CD4-positive, alpha-beta T cell treated with Interleukin-15 for 4 hours (primary cell): ENCODE measurements at places on chromosomes 1 and 21.
A peak's percentile ranks its signal among the peaks of the same experiment; 100 is the strongest.

GRCh38 chr1:101996825-101997465 is at the start of gene OLFM3:
Gene OLFM3 (minus strand): TSS chr1:101996926.
- DNase-seq, result no peak

DNA sequence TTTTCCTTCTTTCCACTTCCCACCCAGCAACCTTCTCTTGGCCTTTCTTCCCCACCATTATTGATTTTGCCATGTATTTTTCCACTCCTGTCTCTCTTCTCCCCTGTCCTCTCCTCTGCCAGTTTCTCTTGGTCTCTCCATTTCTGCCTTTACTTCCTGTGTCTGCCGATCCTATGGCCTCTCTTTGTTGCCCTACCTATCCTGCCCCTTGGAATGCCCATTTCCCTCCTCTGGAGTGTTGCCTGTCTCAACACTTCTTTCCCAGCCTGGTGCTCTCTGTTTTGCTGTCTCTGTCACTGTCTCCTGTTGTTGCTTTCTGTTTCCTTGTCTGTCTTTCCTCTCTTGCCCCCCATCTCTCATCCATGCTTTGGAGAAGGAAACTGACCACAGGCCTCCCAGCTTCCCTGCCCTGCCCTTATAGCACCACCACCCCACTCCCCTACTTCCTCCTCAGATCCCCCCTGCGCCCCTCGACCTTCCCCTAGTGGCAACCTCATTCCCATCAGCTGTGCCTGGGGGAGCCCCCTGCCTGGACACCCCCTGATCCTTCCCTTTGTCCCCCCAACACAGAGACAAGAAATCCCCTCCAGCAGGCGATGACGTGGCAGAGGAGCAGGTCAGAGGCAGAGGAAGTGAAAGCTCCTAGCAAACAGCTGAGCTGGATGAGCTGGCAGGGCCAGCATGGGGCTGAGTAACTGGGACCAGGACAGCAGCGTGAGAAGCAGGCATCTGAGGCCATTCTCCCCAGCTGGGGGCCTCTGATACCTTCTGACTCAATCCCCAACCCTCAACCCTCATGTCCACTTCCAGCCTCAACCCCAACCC is 6.6 kb upstream of the ETV3L start:
- DNase-seq, result peak; percentile 14

DNA sequence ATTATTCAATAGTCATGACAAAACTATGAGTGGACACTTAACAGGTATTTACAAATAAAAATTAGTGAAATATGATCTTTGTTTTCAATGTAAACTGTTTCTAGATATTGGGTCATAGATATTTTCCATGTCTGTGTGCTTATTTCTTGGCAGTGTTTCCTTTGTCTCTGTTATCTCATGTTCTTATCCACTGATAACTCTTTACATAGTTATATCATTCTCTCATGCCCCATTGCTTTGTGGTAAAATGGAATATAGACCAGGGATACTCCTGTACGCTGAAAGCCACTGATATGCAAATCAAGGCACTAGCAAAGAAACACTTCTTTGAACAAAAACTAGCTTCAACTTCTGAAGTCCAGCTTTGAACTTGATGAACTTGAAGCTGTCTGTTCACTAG is 113.1 kb downstream of the ITSN1 start:
- DNase-seq, result no peak

GRCh38 chr1:109040627-109040988 is 1.3 kb downstream of the WDR47 start:
- DNase-seq, result no peak

GRCh38 chr1:234206651-234207284 is 166.5 kb upstream of the COA6 start:
- DNase-seq, result no peak

- DNase-seq, result no peak
These were observed 221.5 kb downstream of the PTPRC start for GRCh38 chr1:198860371-198860770.

DNA sequence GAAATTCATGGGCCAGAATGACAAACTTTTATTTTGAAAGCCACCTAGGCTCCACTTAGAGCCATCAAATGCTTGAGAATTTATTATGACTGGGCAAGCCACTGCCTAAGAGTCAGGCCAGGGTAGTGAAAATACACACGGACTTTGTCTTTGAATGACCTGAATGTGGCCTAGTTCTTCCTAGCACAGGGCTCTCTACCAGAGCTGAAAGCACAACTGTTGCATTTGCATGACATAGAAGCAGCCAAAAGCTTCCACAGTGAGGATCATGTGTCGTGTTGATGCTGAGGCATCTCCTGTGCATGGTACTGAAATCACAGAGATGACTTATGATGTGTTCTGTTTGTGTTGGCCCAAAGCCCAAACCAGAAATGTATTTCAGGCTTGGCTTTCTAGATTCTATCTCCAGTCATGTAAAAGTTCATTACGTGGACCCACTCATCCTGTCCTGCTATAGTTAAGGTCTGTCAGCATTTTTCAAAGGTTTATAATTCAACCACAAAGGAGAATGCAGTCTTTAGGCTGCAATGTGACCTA is 164.0 kb upstream of the UBE2U start:
- DNase-seq, result no peak

DNA sequence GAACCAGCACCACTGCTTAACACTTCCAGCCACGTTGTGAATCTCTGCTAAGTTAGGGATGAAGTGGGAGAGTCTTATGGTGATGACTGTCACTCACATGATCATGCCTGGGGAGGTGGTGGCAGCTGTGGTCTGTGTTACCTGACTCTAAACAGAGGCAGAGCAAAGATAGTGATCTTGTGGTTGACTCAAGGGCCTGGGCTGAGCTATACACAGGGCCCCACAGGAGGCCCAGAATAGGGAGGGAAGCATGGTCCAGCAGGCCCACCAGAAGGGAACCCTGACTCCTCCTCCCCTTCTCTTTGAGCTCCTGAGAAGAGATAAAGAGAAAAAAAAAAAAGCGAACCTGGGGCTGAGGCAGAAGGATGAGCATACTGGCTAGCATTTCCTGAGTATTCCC is 55.0 kb downstream of the PLXNA2 start:
- no peak for DNase-seq

DNA sequence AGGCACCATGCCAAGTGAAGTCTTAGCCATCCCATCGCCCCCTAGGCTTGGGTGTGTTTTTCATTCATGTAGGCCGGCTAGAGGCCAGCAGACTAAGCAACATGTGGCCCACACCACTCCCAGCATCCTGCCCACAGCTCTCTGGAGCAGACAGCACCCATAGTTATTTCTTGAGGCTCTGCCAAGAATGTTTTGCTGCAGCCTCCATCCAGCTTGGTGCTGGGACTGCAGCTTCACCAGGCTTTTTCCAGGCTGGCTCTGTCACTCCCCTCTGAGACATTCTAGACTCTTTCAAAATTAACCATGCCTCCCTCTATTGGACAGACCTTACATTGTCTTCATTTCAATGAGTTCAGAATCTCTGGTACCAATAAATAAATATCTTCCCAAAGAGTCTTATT is 104.2 kb downstream of the DUSP10 start:
- no peak for DNase-seq

DNA sequence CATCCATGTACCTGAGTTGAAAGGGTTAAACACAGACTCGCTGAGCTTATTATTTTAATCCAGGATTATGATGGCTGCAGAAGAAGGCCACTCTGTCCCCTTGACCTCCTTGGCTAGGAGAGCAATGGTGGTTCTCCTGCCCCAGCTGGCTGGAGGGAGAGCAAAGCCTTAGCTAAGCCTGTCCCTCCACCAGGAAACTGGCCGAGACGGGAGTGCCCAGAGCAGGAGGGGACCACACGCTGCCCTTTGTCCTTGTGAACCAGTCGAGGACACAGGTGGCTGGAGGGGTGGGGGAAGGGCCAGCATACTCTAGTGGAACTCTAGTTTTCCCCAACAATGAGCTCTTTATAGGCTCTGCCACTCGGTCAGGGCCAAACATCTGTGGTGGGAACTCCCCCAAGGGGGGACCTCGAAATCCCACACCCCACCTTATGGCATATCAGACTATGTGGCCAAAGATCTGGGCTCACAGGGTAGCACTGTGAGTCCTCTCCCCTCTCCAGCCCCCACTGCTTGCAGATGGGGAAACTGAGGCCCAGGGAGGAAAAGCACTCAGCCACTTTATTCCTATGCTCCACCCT is 12.9 kb downstream of the KIAA1614 start:
- DNase-seq, result no peak

DNA sequence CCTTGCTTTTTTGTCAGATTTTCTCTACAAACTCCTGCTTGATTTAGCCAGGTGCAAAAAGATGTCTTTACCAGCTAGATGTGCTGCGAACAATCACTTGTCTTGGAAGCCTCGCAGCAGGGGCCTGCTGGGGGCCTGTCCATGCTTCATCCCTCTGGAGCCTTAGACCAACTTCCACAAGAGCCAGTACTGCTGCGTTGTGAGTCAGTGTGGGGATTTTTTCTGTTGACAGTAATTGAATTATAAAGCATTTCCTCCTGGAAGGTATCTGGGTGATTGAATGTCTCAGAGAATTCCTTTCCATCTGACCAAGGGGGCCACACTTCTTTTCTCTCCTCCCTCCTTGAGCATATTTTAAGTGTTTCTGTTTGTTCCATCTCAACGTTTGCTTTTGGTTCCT is 40.4 kb upstream of the LDLRAP1 start:
- DNase-seq, result no peak

- no peak for DNase-seq
These were observed 924 bp downstream of the TMEM240 start for GRCh38 chr1:1539310-1540089.

GRCh38 chr1:9700340-9700739 is 48.8 kb downstream of the PIK3CD start:
- DNase-seq, result no peak

DNA sequence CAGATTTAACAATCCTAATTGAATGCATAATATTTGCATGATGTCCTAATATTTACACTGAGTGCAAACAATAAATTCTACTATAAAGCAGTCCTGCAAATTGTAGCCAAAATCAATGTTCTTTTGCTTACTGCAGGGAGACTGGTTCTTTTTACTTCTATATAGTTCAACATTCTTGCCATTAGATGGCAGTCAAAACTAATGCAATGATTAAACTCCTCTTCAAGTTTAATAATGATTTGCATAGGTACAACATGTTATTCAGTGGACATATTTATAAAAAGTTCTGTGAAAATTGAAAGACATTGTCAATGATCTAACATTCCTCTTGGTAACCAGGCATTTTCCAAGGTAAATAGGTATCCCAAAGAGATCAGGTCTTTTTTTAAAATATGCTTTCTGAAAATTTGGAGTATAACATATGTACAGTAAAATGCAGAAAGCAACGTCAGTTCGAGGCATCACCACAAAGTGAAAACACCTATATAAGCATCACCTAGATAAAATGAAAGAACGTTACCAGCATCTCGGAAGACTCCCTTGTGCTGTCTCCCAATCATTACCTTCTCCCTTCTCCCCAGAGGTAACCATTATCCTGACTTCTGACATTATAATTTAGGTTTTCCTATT is 9.8 kb upstream of the FNBP1L start:
- DNase-seq, result peak; percentile 41

DNA sequence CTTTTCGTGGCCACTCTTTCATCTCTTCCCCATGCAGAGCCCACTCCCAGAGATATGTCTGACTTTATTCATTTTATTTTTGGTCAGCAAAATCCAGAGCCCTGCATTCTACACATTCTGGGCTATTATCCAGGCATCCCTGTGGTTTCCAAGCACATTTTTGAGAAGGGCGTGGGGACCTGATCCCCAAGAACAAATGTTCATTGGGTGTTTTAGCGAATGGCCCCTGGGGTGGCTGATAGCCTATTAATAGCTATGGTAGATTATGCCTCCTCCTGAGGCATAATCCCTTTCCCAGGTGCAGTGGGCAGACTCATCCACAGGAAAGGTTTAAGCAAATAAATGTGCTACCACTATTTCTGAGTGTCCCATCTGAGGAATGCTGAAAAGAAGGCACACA is 511.8 kb upstream of the USP24 start:
- DNase-seq, result no peak

GRCh38 chr1:232704694-232705680 is 75.1 kb upstream of the SIPA1L2 start:
- DNase-seq, result no peak

GRCh38 chr21:33908760-33909159 is 6.8 kb downstream of the ATP5PO start:
- no peak for DNase-seq

DNA sequence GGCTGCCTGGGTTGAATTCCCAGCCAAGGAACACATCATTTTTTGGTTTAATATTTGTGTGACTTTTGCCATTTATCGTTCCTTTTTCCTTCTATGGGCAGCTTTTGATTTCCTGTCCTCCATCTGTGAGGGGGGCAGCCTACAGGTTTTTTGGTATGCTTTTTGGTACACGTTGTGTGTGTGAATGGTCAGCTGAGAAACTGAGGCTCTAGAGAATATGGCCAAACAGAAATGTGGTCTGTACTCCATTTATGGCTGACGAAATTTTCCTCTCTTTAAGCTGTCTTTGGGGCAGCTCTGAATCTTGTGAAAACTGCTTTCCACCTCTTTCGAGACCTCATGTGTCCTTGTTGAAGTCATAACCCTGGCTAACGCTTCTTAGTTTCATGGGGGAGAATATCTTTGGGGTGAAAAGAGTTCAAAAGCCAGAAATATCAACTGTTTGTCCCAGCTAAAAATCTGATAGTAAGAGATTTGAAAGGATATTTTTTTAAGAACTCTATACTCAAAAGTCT is 26.6 kb downstream of the NRDC start:
- DNase-seq, result no peak

DNA sequence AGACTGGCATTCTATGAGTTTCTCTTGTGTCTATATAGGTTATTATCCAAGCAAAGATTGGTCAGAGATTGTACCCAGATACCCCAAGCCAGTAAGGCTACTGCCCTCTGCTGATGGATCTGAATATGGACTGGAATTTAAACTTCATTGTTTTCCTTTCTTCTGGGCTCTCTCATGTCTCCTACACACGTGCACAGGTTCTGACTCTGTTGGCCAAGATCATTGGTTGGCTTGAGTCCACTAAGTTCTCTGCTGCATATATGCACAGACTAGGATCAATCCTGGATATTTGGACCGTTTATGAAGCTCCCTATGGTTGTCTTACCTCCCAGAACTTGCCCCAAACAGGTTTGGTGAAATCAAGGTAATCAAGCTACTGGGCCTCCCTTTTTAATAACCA is 69.7 kb downstream of the CC2D1B start:
- DNase-seq, result peak; percentile 22

- no peak for DNase-seq
These were observed 96.8 kb downstream of the TNR start for GRCh38 chr1:175646439-175647209.

DNA sequence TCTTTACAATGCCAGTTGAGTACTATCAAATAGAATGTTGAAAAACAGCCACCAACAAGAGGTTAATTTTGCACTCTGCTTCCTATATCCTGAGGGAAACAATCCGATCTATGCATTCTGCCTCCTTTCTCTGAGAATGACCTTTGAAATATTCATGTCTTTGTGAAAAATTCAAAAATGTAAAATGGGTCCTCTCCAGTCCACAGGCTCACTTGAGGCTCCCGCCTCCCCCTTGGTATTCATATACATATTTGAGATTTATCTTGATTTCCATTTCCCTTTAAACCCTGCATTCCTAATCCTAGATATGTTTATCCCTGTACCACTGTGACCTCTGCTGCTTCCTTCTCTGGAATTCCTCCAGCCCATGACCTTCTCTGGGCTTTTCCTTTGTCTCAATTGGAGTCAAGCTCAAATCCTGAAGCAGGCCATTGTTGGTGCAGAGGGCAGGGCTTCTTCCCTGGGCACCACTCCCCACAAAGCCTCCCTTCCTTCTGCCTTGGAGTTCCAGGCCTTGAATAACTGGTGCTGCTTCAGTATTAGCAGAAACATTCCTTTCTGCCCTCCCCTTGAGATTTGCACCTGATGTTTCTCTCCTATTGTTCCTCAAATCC is 296.8 kb downstream of the PBX1 start:
- DNase-seq, result no peak

GRCh38 chr1:169550294-169550693 is 36.0 kb downstream of the F5 start:
- DNase-seq, result peak; percentile 53

- DNase-seq, result no peak
These were observed 19.7 kb downstream of the ENSA start for GRCh38 chr1:150609732-150610131.
